ENCODE measurements at places on chromosomes 6 and 20.
A peak's percentile ranks its signal among the peaks of the same experiment; 100 is the strongest.

DNA sequence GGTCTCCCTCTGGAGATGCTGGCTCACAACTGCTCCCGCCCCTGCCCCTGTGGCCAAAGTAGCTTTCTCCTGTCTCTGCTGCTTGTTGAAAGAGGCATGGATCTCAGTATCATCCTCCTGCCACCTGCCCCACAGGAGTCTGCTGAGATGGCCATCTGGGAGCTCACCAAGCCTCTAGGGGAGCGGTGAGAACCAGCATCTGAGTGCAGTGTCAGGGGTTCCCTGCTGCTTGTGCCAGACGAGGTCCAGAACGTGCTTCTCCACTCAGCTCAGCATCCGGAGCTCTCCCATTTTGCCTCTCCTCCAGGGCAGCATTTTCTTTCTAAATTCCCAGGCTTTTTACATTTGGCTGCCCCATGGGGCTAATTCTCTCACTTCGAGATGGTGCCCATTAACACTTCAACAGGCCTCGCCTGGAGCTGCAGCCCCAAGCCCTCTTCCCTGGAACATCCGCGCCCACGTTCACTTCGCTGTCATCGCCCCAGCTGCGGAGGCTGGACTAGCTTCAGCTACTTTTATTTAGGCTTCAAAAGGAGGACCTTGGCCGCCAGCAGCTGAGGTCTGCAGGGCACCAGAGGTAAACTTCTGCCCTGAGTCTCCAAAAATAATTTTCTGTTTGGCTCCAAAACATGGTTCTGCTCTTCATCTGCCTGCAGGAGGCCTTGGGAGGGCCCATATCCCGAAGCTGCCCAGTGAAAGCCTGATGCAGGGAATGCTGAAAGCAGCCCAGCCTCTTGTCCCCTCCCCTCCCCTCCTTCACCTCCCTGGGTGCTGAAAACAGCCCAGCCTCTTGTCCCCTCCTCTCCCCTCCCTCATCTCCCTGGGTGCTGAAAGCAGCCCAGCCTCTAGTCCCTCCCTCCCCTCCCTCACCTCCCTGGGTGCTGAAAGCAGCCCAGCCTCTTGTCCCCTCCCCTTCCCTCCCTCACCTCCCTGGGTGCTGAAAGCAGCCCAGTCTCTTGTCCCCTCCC, 25.2 kb upstream of the MLN start:
- peak; percentile 29 for DNase-seq

- peak; percentile 26 for DNase-seq
These were observed 7.7 kb downstream of the ADGRF1 start for GRCh38 chr6:47034421-47034820.

DNA sequence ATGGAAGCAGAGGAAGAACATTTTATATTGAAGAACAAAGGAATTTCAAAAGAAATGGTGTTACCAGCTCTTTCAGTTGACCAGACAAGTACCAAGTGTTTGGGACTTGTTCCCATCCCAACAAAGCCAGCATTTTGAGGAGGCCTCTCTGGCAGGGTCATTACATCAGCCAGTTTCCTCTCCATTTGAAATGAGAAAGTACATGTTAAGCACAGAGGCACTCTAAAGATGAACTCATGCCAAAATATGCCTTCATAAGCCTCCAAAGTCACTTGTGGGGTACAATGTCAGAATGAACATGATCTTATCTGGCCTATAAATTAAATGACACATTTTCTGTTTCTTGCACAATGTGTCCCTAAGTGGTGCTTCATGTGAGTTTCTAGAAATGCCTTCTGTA, 223.9 kb downstream of the PRL start:
- peak; percentile 13 for DNase-seq

GRCh38 chr20:1567392-1568162, 10.1 kb upstream of the SIRPD start:
- DNase-seq, result no peak

DNA sequence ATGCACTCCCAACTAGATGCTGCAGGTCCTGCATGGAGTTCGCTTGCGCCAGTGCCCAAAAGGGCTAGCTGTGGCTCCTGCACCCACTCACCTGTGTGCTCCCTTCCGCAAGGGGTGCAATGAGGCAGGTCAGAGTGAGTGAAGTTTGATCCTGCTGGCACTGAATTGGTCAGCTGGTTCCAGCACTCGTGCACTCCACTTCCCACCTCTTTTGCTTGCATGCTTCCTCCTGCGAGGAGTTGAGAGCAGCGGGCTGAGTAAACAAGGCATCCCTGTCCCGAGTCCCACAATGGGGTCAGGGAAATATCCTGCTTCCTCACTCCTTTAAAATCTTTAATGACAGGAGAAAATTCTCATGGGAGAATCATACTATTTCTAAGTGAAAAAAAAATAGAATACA, 86.2 kb downstream of the LCA5 start:
- no peak for DNase-seq

GRCh38 chr20:23049201-23050075, at the start of gene THBD:
Gene THBD, minus strand, starts transcription at chr20:23049672. Its CDS starts 168 bp downstream, at chr20:23049504.
- DNase-seq, result no peak

GRCh38 chr20:4949833-4950178, 51.5 kb downstream of the SLC23A2 start:
- DNase-seq, result peak; percentile 16

DNA sequence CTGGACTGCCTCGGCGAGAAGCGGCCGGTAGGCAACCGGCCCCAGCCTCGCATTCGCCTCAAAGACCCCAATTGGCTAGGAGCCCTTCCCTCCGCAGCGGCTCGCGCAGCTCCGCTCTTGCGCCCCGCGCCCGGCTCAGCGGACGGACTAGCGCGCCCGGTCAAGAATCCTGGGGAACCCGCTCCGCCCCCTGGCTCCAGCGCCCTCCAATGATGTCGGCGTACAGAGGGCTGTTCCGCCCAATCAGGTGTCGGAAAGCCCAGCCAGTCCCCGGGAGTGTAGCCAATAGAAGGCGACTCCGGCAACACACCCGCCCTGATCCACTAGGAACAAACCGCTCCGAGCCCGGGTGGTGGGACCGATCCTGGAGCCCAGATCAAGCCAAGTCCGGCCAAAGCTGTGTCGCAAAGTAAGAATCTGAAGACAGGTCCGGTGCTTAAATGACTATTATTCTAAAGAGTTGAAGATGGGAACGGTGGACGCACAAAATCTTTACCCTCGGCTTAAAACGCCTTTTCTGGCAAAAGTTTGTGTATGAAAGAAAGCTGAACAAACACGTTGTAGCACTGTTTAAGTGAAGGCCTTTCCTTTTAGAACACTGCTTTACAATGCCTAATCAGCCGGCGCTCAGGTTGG, 132.2 kb downstream of the OGFRL1 start:
- peak; percentile 79 for DNase-seq

- no peak for DNase-seq
These were observed 3.8 kb upstream of the ENTPD6 start for GRCh38 chr20:25191689-25192088.

- DNase-seq, result no peak
These were observed 110.5 kb upstream of the CDYL start for GRCh38 chr6:4665489-4666417.

GRCh38 chr20:61682114-61682995, 383.3 kb downstream of the TAF4 start:
- no peak for DNase-seq

DNA sequence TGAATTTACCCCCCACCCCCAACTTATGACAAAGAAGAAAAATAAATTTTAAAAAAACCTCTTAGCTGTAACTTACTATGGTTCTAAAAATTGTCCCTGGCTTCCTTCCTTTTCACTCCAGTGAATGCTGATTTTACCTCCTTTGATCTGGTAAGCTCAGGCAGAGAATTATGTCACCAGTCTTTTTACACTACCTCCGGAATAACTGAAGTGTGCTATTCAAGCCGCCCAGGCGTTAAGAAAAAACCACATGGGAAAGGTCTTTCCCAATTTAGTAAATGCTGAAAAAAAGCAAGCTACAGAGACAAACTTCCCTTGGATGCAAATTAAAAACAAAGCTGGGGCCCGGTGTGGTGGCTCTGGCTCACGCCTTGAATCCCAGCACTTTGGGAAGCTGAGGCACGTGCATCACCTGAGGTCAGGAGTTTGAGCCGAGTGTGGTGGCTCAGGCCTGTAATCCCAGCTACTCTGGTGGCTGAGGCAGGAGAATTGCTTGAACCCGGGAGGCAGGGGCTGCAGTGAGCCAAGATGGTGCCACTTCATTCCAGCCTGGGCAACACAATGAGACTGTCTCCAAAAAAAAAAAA, 12.4 kb downstream of the SNX5 start:
- DNase-seq, result no peak

GRCh38 chr6:41455818-41456217, 90.4 kb upstream of the FOXP4 start:
- no peak for DNase-seq

- DNase-seq, result no peak
These were observed 142.6 kb upstream of the RPS6KA2 start for GRCh38 chr6:166769648-166770047.

- no peak for DNase-seq
These were observed 12.9 kb upstream of the FOXA2 start for GRCh38 chr20:22597303-22597702.

GRCh38 chr6:17450832-17451231, 57.4 kb downstream of the CAP2 start:
- DNase-seq, result peak; percentile 87

- no peak for DNase-seq
These were observed 57.2 kb downstream of the CTCFL start for GRCh38 chr20:57467742-57468141.

GRCh38 chr6:111417946-111418345, 65.1 kb downstream of the REV3L start:
- DNase-seq, result no peak

DNA sequence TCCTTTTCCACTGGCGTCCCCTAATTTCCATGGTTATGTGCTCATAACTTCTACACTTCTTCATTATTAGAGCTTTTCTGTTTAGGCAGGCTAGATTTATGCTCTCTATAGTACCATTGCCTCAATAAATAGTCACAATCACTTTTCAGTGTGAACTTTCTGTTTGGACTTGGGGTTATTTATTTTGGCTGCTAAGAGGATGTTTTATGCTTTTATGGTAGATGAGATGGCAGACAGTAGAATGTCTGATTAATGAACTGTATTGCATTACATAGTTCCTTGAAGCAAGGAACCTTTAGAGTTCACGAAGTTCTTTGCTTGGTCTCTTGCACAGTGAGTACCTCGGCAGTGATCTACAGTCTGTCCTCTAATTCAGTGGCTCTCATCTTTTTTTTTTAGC, 6.9 kb downstream of the DNAH8 start:
- DNase-seq, result no peak

DNA sequence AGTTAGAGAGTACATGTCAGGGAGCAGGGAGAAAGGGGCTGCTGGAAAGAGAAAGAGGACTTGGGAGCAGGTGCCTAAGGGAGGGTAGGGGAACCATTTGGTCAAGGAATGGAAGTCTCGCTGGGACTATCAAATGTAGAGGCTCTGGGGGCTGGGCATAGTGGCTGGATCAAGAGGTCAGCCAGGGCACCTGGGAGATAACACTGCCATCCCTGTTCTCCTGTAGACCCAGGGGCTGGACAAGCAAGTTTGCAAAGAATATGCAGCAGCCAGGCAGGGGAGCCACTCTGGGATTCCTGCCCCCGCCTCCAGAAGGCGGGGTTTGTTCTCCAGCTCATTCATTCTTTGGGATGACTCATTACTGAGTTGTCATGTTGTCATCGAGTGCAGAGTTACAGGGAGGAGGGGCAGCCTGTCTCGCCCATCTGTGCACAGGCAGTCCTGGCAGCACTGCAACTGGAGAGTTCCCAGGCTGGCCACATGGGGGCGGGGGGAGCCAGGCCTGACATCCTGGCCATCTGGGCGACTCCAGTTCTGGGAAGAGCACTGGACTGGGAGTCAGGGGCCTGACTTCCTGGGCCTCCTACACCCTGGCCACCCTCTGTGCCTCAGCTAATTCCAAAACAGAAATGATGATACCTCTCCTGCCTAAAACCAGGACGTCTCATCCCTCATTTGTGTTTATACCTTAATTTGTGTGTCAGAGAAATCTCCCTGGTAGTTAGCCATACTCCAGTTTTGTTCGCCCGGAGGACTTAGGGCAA, 28.2 kb upstream of the ZFAND3 start:
- DNase-seq, result peak; percentile 99

DNA sequence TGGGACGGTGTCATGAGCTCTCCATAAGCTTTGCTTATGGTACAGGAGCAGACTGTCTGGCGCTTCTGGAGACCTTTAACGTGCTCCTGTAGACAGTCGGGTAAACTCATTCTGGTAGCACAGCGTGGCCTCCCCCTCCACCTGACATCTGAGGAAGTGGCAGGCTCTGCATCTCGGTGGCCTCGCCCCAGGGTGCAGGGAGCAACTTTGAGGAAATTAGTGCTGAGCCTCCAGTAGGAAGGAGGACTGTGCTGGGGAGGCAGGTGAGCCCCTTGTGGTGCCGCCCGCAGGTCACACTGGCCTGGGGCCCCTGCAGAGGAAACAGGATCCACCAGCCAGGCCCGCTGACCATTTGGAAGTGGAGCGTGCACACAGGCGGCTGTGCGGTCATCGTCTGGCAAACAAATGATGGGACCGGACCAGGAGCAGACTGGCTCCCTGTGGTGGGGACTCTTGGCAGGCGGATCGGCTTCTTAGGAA, 57.9 kb downstream of the SYNJ2 start:
- DNase-seq, result no peak

- DNase-seq, result no peak
These were observed 9.8 kb upstream of the AMD1 start for GRCh38 chr6:110864824-110865223.

- no peak for DNase-seq
These were observed 87.8 kb downstream of the TBXT start for GRCh38 chr6:166079841-166080240.

DNA sequence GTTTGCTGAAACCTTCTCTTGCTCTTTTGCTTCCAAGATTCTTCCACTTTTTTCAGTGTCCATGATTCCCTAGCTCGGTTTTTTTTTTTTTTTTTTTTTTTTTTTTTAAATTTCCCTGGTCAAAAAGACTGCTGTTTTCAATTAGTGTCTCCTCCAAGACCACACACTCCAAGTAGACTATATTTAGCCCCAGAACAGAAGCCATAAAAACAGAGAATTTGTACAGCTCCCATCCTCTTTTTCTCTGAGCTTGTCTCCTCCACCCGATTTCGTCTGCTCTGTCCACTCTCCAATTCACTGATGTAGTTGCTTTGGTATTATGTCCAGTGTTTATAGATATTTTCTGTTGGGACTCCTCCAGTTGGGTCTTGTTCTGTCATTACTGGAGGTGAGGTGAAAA, 37.6 kb downstream of the RSPH3 start:
- DNase-seq, result no peak

DNA sequence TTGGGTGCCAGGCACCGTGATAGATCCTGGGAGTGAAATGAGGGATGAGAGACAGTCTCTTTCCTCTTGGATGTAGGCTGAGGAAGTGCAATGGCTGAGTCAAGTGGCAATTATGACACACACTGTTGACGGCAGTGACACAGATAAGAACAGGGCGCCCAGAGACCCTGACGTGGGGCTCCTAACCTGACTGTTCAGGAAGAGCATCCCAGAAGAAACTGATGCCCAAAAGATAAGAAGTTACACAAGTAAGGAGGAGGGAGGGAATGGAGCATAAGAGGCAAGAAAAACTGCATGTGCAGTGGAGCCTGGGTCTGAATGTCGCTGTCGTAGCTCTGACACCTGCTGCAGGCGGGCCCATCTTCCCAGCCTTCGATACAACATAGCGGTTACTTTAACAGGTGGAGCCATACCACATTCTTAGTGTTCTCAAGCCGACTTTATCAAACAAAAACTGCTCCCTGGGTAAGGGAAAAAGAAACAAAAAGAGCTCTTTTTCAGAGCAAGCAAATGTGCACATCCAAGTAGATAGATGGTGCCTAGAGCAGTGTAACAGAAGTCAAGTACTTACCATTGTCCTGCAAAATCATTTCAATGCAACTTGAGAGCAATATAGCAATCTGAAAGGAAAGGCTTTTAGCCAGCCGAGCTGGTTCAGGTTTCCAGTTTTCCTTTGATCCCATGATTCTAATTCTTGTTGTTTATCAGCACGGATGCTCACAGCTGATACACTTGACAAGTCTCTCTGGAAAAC, 463.9 kb upstream of the JARID2 start:
- no peak for DNase-seq

Data from NCI-H2171 treated with DMSO at 0.1 percent for 48 hours (cell line).